ENCODE measurements at places on chromosomes 16 and 17.

- no peaks in the 10 kb centered on the region for H3K4me1 ChIP-seq
- no peak overlapping the region for H3K27ac ChIP-seq
- DNase-seq = peak; percentile 77
- H3K4me3 ChIP-seq = no peak overlapping the region
- H3K27me3 ChIP-seq = peaks cover 5% of the 10 kb centered on the region
- no peaks in the 10 kb centered on the region for H3K36me3 ChIP-seq
Observed at GRCh38 chr16:14372471-14372870, 257.6 kb downstream of the PARN start.

- H3K4me1 ChIP-seq = peaks cover 8% of the 10 kb centered on the region
- H3K27ac ChIP-seq = peak overlapping the region; percentile 91
- peaks cover 11% of the 10 kb centered on the region for H3K27me3 ChIP-seq
- H3K4me3 ChIP-seq = peak overlapping the region; percentile 87
- no peaks in the 10 kb centered on the region for H3K36me3 ChIP-seq
Observed at GRCh38 chr16:2206420-2206779, 1.1 kb downstream of the MLST8 start.

DNA sequence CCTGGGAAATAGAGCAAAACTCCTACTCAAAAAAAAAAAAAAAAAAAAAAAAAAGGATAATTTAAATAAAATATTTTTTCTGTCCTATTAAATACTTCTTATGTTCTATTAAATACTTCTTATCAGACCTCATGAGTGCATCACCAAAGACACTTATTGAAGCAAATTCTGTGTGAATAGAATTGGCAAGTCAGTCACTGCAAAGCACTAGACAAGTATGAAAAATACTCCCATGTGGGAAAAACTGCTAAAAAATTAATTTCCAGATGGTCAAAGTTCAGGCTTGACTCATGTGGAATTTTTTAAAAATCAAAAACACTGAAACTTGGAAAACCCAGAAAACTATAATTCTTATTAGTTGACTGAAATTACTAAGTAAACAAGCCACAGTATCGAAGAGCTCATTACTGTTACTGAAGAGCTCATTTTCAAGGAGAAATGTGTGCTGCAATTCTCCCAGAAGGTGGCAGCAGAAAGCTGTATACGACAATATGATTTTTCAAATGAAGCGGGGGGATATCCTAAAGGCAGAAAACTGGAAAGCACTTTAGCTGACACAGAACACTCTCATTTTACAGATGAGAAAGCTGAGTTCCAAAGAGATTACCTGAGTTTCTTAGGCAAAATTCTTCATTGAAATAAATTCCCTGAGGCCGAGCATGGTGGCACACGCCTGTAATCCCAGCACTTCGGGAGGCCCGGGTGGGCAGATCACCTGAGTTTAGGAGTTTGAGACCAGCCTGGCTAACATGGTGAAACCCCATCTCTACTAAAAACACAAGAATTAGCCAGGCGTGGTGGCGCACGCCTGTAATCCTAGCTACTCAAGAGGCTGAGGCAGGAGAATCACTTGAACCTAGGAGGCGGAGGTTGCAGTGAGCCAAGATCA, 15.9 kb upstream of the FBXO47 start:
- H3K27me3 ChIP-seq = no peaks in the 10 kb centered on the region
- peak; percentile 31 for DNase-seq
- H3K4me3 ChIP-seq = no peak overlapping the region
- H3K36me3 ChIP-seq = no peaks in the 10 kb centered on the region

- H3K4me1 ChIP-seq = peaks cover 3% of the 10 kb centered on the region
- no peak for DNase-seq
- no peak overlapping the region for H3K4me3 ChIP-seq
- peaks cover 4% of the 10 kb centered on the region for H3K27me3 ChIP-seq
- H3K36me3 ChIP-seq = no peaks in the 10 kb centered on the region
- H3K27ac ChIP-seq = peak overlapping the region; percentile 73
Observed at GRCh38 chr17:1134634-1135324, 45.0 kb downstream of the ABR start.

DNA sequence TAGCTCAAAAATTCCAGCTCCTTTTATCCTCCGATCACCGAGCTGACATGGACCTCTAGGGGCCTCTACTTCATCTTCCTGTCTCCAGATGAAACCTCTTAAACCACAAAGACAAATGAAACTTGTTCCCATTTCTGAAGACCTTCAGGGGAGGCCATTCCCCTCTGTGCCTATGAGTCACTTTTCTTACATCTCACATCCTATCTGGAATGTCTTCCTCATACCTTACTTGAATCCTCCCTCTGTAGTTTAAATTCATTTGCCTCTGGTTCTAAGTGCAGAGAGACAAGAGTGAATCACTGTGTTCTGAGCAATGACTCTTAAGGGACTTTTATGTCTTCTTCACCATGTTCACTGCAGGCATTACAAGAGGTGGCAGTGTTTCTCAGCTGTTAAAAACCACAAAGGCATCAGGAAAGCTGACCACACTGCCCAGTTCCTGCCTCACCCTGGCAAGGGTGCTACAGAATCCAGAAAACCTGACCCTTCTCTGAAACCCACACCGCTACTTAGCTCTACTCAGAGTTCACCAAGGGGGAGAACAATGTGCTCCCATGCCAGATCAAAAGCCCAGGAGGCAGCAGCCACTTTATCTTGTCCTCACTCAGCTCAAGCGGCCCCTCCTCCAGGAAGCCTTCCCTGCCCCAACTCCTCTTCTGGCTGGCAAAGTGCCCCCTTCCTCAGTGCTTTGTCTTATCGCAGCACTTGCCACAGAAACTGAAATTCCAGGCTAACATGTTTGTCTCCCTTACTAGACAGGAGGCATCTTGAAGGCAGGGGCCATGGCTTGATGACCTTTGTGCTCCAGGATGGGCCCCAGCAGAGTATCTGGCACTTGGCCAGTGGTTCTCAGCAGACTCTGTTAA, 6.4 kb downstream of the CUEDC1 start:
- peaks cover 6% of the 10 kb centered on the region for H3K27me3 ChIP-seq
- no peak overlapping the region for H3K4me3 ChIP-seq
- peaks cover 23% of the 10 kb centered on the region for H3K4me1 ChIP-seq
- H3K27ac ChIP-seq = no peak overlapping the region

DNA sequence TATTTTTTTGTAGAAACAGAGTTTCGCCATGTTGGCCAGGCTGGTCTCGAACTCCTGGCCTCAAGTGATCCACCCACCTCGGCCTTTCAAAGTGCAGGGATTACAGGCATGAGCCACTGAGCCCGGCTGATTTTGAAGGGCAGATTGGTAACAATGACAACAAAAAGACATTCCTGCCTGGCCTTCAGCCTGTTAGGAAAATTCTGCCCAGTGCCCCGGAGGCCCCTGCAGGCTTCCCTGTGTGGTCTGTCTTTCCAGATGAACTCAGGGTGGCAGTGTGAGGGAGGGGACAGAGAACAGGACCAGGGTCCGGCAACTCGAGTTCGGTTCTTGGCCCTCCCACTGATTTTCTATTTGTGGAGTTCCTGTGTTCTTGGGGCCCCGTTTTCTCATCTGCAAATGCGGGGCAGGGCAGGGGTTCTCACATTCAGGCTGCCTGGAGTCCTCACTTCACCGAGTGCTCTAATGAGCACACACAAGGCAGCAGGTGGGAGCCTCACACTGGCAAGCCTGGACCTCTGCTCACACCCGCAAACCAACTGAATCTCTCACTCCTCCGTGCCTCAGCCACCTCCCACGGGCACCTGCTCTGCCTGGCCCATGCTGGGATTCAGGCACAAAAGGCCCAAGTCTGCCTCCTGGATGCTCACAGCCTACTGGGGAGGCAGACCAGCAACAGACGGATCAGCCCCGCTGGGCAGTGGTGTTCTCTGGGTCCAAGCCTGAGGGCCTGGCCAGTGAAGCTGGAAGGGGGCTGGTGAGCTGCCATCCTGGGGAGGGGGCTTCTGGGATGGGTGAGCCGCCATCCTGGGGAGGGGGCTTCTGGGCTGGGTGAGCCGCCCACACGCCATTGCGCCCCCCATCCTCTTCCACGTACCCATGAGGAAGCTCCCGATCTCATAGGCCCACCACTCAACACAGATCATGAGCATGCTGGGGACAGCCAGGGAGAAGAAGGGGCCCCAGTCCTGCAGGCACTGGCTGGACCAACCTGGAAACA, 10.3 kb downstream of the SLC47A2 start:
- H3K4me1 ChIP-seq = peaks cover 22% of the 10 kb centered on the region
- H3K27ac ChIP-seq = no peak overlapping the region
- H3K27me3 ChIP-seq = peaks cover 6% of the 10 kb centered on the region
- no peaks in the 10 kb centered on the region for H3K36me3 ChIP-seq
- DNase-seq = no peak

GRCh38 chr16:50256604-50257003, 9.7 kb upstream of the ADCY7 start:
- no peak overlapping the region for H3K27ac ChIP-seq
- H3K4me3 ChIP-seq = no peak overlapping the region
- H3K27me3 ChIP-seq = no peaks in the 10 kb centered on the region
- peaks cover 23% of the 10 kb centered on the region for H3K4me1 ChIP-seq
- no peaks in the 10 kb centered on the region for H3K36me3 ChIP-seq

- H3K36me3 ChIP-seq = no peaks in the 10 kb centered on the region
- H3K4me3 ChIP-seq = no peak overlapping the region
- DNase-seq = no peak
- no peak overlapping the region for H3K27ac ChIP-seq
- H3K27me3 ChIP-seq = peaks cover 6% of the 10 kb centered on the region
Observed at GRCh38 chr17:1089915-1090314, 89.9 kb downstream of the ABR start.

DNA sequence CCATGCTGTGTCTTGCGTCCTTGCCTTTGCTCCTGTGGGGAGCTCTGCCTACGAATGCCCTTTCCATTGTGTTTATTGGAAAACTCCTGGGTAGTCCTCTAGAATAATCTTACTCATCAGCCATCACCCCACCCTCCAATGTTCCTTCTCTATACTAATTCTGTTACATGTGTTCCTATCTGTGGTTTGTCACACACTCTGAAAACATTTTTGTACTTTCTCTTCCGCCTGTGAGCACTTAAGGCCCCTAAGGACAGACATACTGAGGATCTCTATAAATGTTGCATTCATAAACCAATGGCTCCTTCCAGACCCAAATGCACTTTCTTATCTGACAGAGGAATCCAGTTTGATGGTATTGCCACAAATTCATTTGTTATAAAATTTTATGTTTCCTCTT, 53.9 kb upstream of the MON1B start:
- no peak overlapping the region for H3K4me3 ChIP-seq
- H3K27me3 ChIP-seq = peaks cover 2% of the 10 kb centered on the region
- no peaks in the 10 kb centered on the region for H3K36me3 ChIP-seq
- H3K27ac ChIP-seq = no peak overlapping the region

- no peak overlapping the region for H3K4me3 ChIP-seq
- peaks cover 34% of the 10 kb centered on the region for H3K27me3 ChIP-seq
- H3K36me3 ChIP-seq = peaks cover 4% of the 10 kb centered on the region
- H3K27ac ChIP-seq = no peak overlapping the region
Observed at GRCh38 chr17:21292867-21293830, 8.6 kb downstream of the MAP2K3 start.

GRCh38 chr17:61260071-61260797, 139.4 kb upstream of the TBX2 start:
- H3K27ac ChIP-seq = no peak overlapping the region
- H3K4me3 ChIP-seq = no peak overlapping the region
- DNase-seq = no peak
- peaks cover 22% of the 10 kb centered on the region for H3K4me1 ChIP-seq

Data from glutamatergic neuron (in vitro differentiated cells).